ENCODE measurements at places on chromosomes 12 and 14. TPM values are rescaled to one million over a fixed set of nuclear protein-coding genes. Genes with fewer than 3 reads are reported as not detected.

GRCh38 chr12:130280231-130280630, 57.5 kb upstream of the PIWIL1 start:
- no peak for DNase-seq

GRCh38 chr14:74792249-74793039, 29.3 kb downstream of the YLPM1 start:
- DNase-seq: peak; percentile 64

GRCh38 chr12:45354399-45354798, 138.5 kb downstream of the ANO6 start:
- no peak for DNase-seq

DNA sequence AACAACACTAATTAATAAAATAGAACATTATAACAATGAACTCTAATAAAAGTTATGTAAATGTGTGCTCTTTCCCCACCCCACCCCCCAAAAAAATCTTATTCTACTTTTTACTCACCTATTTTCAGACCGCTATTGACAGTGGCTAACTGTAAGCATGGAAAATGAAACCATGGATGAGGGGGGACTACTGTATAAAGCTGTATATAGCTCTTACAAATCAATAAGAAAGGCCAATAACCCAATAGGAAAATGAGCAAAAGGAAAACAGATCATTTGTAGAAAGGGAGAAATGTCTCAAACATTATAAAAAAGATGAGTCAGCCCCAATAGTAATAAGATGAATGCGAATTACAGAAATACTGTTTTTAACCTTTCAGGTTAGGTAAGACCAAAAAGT, 27.4 kb downstream of the YEATS4 start:
- DNase-seq: no peak

- DNase-seq: no peak
These were observed 46.7 kb downstream of the EML5 start for GRCh38 chr14:88746052-88746451.

Gene PPP4R4
- 0.58 TPM for total RNA-seq

Gene EIF2S3B
- 2.3 TPM for total RNA-seq

- no peak for DNase-seq
These were observed 19.4 kb downstream of the HHIPL1 start for GRCh38 chr14:99664058-99664936.

DNA sequence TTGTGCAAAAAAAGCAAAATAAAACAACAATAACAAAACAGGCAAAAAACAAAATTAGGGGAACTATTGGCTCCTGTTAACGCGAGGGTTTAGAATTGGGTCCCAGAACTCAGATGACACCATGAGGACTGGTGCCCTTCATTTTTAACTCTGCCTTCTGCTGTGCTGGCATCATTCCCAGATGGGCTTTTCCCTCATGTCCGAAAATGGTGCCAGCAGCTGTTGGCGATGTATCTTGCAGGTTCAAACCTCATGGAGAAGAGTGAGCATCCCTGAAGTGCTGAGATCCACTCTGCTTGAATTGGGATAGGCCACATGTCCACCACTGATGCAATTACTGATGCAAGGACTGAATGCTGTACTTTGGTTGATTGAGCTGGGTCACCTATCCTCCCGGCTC, 61.1 kb downstream of the MYRFL start:
- DNase-seq: no peak

Gene KLRF1
- total RNA-seq: not detected

GRCh38 chr12:116887897-116888296, 6.7 kb upstream of the HRK start:
- no peak for DNase-seq

DNA sequence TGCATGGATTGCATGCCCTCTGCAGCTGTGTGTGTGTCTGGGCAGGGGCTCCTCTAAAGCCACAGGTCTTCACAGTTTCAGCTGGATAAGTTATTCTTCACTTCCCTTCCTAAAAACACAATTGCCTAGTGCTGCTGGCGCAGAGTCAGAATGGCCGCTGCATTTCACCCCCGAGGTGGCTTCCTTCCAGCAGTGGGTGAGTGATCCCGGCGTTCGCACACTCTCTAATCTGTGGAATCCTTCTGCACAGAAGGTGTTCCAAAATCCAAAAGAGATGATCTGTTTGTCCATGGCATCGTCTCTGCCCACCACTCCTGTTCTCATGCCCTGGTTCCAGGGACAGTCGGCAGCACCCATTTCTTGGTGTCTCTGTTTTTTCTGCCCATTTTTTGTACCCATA, 340.7 kb downstream of the DPF3 start:
- DNase-seq: no peak

- DNase-seq: no peak
These were observed 35.1 kb downstream of the NIN start for GRCh38 chr14:50795909-50796308.

- DNase-seq: peak; percentile 99
These were observed 103.4 kb upstream of the MAP1LC3B2 start for GRCh38 chr12:116455540-116456329.

Data from glomerular endothelial cell (primary cell).